ENCODE measurements at places on chromosomes 1 and 21.

- DNase-seq: no peak
Measured at GRCh38 chr1:175715742-175716141, 27.7 kb downstream of the TNR start.

DNA sequence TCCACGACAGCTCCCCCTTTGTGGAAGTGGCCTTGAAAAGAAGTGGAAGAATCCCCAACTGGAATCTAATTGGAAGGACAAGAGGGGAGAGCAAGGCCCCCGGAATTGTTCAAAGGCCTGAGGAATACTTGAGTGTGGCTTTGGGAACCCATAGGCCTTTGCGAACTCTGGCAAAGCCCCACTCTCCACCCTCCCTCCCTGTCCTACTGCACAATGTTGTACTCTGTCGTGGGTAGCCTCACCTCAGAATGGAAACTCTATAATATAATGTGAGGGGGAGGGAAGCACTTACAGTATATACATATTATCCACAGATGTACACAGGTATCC lies 28.5 kb downstream of the PLPP3 start:
- no peak for DNase-seq

- DNase-seq: no peak
Measured at GRCh38 chr1:82386365-82387011, 585.8 kb downstream of the ADGRL2 start.

GRCh38 chr1:10253755-10254154 lies 43.4 kb downstream of the KIF1B start:
- no peak for DNase-seq

GRCh38 chr1:88708011-88708410 lies 23.9 kb downstream of the PKN2 start:
- no peak for DNase-seq

GRCh38 chr1:241747992-241748391 lies 95.9 kb downstream of the WDR64 start:
- no peak for DNase-seq

GRCh38 chr1:230222678-230223077 lies 155.6 kb downstream of the GALNT2 start:
- no peak for DNase-seq

- no peak for DNase-seq
Measured at GRCh38 chr1:15364740-15365139, 44.9 kb upstream of the EFHD2 start.

Measured in stimulated activated CD8-positive, alpha-beta memory T cell treated with anti-CD3 and anti-CD28 coated beads, Interleukin-4, amount 100 ng/mL, for 48 hours (primary cell).